ENCODE measurements at places on chromosomes 5 and 9.

GRCh38 chr5:30839956-30840355 is 353.5 kb upstream of the CDH6 start:
- DNase-seq, result no peak

GRCh38 chr5:11420969-11421368 is 483.3 kb downstream of the CTNND2 start:
- DNase-seq, result no peak

GRCh38 chr9:113215132-113215531 is 5.9 kb downstream of the FKBP15 start:
- DNase-seq, result peak; percentile 10

DNA sequence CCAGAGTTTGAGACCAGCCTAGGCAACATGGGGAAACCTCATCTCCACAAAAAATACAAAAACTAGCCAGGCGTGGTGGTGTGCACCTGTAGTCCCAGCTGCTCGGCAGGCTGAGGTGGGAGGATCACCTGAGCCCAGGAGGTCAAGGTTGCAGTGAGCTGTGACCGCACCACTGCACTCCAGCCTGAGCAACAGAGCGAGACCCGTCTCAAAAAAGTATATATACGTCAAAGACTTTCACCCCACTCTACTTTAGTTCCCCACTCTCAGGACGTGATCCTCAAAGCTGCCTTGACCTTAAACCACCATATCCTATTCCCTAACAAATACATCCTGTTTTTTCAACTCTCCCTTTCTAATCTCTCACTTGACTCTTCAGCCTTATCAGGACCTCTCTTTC is 41.0 kb downstream of the PCDHGC5 start:
- DNase-seq, result no peak

DNA sequence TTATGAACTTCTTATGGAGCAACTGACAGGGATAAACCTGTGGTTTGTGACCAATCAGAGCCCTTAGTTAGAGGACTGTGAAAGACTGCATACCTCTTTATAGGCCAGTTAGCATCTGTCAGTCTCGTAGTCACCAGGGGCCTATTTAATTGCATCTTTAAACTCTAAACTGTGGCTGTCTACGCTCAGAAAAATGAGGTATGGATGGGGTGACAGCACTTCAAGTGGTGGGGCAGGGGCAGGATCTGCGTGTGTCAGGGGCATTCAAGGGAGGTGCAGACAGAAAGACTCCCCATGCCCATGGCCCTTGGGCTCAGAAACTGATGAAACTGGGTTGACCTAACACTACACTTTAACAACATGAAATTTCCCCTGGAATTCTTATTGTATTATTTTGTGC is 132.6 kb upstream of the TBCA start:
- DNase-seq, result no peak

DNA sequence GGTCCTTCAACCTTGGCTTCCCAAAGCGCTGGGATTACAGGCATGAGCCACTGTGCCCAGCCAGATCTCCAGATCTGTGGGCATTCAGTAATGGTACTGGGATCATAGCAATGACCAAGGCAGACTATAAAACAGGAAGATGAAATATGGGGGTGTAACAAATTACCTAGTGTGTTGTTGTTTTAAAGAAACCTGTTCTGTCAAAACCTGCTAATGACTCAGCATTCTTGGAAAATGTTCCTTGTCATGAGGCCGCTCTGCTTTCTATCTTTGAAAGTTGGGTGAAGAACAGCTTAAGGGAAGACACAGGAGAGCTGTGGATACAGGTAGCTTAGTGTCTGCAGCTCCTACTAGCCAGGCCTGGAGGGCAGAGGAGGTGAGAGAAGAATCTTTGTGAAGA is 19.4 kb downstream of the TARS1 start:
- no peak for DNase-seq

DNA sequence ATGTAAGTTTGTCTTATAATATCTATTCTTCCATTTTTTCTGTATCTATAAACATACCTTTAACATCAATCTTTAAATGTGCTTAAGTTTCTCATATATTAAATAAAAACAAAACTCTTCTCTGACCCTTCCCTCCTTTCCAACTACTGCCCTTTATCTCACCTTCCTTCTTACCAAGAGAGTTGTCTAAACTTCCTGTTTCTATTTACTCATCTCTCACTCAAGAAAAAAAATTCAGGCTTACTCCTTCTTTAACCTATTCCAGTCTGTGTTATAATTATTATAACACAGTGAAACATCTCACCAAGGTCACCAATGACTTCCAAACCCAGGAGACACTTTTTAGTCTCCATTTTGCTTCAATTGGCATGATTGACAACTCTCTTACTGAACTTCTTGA is 140.9 kb downstream of the CCDC171 start:
- DNase-seq, result no peak

DNA sequence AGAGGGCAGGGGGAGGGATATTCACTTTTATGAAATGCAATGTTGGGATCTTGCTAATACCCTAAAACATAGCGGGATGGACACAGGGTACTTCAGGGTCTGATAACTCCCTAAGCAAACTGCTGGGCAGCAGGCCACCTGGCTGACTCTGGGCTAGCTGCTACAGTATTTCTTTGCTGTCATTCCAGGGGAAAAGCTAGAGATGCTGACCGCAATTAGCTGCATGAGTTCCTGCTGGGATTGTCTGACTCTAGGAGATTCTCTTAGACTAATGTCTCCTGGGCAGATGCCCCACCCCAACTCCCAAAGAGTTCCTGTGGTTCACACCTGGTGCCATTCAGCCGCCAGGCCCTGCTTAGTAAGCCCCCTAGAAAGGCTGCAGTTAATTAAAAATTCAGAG is 69.9 kb downstream of the PSAT1 start:
- no peak for DNase-seq

DNA sequence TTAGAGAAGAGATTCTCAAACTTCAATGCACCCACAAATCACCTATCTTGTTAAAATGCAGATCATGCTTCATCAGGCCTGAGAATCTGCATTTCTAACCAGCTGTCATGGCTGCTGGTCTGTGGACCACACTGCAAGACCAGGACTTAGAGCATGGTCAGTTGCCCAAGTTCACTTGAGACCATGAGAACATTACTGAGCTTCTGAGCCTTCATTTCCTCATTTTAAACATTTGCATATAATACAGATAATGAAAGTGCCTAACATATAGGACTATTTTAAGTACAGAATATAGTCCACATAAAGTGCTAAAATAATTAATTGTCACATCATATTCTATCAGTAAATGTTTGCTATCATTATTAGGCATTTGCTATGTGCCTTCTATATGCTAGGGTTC is 260.8 kb upstream of the TNC start:
- no peak for DNase-seq

DNA sequence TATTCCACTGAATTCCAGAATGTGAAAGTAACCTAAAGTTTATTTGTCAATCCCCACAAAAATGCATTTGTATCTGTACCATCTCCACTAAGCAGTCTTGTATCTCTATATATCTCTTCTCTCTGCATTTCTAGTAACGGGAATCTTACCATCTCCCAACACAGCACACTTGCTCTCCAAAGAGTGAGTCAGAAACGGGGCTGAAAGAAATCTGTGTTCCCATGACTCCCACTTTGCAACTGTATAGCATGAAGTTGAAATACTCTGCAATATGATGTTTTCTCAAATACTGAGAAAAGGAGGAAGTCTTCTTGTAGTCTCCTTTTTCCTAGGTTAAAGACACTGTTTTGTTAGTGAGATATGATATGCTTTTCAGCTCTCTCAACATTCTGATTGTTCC is 848.8 kb upstream of the ACO1 start:
- DNase-seq, result no peak

DNA sequence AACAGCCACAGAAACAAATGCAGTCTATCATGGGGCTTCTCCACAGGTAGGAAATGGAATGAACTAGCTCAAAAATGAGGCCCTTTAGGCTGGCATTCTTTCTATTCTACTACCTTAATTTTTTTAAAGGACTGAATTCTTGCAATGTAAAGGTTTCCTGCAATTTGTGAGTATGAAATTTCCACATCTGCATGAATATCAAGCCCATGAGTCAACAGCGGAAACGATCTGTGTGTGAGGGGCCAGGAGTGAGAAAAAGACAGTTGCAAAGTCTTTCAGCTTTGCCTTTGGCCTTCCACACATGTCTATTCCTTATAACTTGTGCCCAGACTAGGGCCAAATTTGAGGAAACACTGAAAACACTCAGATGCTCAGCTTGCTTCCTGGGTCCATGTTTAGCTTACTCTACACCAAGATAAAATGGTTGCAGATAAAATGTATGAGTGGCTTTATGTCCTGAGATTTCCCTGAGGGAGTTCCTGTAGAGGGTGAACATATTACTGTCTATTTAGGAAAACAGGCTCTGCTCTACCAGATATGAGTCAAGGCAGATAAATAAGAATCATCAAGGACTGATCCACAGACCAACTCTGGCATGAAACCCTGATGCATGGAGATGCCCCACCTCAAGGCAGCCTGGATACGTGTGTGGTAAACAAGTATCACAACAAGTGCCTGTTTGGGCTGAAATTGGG is 46.5 kb downstream of the RETREG1 start:
- no peak for DNase-seq

DNA sequence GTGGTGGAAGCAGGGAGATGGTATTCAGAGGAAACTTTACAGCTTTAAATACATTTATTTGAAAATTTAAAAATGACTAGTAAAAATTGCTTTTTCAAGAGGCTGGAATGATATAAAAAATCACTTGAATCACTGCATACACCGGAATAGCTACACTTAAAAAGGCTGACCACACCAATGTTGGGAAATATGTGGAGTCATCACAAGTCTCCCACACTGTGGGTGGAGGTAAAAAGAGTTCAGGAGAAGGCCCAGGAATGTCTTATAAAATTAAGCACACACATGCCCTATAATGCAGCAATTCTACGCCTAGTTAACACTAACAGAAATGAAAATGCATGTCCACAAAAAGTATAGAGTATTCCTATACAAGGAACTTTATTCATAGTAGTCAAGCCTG is 198.1 kb downstream of the ROR2 start:
- DNase-seq, result no peak

- DNase-seq, result no peak
Measured at GRCh38 chr5:39544941-39545340, 120.2 kb upstream of the DAB2 start.

DNA sequence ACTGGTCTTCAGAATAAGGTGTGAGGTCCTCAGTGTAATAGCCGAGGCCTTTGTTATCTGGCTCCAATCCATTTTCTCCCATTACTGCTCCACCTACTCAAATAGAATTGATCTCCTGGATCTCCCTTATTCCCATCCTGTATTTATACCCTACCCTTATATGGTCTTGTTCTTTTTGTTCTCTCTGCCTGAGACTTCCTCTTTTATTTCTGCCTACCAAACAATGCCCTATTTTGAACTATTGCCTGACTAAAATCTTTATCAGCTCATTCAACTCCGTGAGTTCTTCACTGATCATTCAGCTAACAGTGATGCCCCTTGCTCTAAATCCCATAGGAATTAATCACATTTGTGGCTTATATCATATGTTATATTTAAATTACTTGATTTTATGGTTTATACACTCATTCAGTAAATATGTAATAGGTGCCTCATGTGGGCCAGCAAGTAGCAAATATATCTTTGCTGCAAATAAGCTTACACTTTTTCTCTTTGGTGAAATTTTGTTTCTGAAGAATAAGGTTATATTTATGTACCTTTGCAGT is 417.5 kb upstream of the MEF2C start:
- DNase-seq, result no peak

DNA sequence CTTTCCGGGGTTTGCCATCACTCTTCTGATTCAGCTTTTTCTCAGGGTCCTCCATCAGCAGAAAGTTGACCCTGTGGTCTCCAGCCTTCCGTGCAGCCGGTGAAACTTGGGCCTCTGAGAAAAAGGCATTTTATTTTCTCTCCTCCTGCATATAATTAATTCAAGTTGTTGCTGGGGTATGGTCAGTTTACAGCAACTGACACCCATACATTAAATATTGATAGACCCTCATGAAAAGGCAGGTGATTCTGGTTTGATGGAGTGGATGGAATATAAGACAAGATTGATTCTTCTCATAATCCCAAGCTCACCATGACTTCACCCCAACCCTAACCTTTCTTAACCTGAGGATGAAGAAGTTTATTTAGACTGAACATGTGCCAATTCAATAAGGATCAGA is at the start of gene GRXCR2:
Gene GRXCR2, minus strand, starts transcription at position 101 of the 400 bp plus-strand sequence. Its CDS starts 46 bp downstream, at position 55.
- no peak for DNase-seq

GRCh38 chr9:17401858-17402257 is 177.0 kb upstream of the SH3GL2 start:
- DNase-seq, result no peak

GRCh38 chr9:108910914-108911313 is 23.0 kb downstream of the ELP1 start:
- DNase-seq, result no peak

- DNase-seq, result peak; percentile 85
Measured at GRCh38 chr5:139422307-139422893, 16.9 kb downstream of the DNAJC18 start.

DNA sequence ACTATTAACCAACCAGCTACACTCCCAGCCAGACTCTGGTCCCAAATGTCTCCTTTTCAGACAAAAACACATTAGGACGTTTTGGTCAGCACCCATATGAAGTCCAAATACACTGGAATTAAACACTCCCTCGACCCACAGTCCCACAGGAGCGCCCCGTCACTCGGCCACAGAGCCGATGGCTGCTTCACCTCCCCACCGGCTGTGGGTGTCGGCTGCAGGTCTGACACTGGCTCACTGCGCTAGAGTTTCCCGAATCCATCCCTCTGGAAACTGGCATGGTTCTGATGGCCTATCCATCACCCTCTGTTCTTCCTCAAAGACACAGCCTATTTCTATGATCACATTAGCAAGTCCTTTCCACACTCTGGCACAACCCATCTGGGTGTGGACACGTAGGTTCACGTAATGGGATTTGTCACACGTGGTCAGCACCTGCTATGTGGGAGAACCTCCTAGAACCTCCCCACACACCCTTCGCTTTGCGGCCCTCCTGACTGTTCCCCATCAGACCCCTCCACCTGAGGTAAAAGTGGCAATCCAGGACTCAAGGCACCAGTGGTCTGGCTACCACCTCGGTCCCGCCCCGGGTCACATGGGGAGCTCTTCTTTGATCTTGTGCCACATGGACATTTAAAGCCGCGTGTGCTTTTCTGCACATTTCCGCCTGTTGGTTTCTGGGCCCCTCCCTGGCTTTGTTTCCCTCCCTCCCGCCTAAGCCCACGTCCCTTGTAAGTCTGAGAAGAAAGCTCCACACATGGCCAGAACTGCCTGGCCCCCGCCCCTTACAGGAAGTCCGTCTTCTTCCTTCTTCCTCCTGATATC is 131.1 kb upstream of the PHYKPL start:
- DNase-seq, result no peak

GRCh38 chr9:17236147-17236546 is 101.3 kb downstream of the CNTLN start:
- no peak for DNase-seq

DNA sequence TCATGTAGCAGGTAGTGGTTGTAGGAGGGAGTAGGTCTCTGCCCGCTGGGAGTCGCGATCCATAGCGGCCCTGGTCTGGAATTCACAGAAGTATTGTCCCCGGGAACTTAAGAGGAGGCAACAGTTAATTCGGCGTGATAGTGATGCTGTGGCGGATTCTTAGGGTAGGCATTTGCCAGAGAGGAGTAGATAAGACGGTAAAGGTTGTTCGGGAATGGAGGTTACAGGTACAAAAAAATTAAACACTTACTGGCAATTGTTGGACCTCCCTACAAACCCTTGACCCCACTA is 679 bp downstream of the SMC5 start:
- no peak for DNase-seq
